Suprapubic skin (tissue), 4 donors: ENCODE measurements at places on chromosomes 3 and 15.
A peak's percentile ranks its signal among the peaks of the same experiment; 100 is the strongest.

GRCh38 chr3:138877226-138877625 lies 42.5 kb upstream of the PIK3CB start:
- DNase-seq = no peak

- DNase-seq = no peak
Observed at GRCh38 chr3:20637729-20638128, 451.7 kb upstream of the SGO1 start.

DNA sequence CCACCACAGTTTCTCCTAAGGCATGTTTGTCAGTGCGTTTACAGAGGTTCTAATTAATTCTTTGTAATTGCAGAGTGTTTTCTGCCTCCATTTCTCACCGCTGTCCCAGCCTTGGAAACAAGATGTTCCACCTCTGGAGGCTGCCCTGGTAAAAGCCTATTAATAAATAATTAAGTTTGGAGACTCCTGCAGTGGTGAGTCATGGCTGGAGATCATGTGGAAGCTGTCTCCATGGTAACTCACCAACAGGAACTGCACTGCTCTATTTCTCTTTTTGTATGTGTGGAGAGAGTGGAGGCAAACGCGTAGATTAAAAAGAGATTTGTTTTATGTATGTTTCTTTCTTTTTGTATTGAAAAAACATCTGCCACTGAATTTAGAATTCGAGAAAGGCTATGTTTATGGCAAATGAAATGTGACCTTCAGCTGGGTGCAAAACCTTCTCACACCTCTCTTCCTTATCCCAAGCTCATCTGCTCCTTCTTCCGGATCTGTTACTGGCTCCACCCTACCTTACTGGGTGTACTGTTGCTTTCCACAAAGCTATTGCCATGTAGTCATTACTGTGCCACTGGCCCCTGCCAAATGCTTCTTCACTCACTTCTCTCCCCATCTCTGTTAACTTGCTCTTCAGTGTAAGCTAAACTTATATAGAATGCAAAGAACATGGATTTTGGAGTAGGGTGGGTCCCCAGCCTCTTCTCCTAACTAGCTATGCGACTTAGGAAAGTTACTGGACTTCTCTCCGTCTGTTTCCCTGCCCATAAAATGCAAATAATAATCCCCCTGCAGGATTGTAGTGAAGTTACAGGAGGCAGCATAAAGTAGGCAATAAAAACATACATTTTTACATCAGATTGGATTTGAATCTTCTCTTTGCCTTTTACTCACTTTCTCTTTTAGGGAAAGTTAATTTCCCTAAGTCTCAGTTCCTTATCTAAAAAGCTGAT lies 778.5 kb downstream of the NTRK3 start:
- no peak for DNase-seq

DNA sequence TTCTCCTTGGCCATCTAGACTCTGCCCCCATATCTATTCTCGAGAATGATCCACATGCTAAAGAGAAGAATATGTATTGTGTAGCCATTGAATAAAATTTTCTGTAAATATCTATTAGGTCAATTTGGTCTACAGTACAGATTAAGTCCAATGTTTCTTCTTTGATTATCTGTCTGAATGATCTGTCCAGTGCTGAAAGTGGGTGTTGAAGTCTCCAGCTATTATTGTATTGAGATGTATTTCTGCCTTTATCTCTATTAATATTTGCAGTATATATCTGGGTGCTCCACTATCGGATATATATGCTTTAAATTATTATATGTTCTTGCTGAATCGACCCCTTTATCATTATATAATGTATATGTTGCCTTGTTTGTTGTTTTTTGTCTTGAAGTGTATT lies 384.9 kb upstream of the ROBO1 start:
- no peak for DNase-seq

GRCh38 chr15:38828031-38828532 lies 263.5 kb upstream of the RASGRP1 start:
- no peak for DNase-seq

GRCh38 chr15:20272422-20273184 lies 269.0 kb downstream of the GOLGA6L6 start:
- no peak for DNase-seq

DNA sequence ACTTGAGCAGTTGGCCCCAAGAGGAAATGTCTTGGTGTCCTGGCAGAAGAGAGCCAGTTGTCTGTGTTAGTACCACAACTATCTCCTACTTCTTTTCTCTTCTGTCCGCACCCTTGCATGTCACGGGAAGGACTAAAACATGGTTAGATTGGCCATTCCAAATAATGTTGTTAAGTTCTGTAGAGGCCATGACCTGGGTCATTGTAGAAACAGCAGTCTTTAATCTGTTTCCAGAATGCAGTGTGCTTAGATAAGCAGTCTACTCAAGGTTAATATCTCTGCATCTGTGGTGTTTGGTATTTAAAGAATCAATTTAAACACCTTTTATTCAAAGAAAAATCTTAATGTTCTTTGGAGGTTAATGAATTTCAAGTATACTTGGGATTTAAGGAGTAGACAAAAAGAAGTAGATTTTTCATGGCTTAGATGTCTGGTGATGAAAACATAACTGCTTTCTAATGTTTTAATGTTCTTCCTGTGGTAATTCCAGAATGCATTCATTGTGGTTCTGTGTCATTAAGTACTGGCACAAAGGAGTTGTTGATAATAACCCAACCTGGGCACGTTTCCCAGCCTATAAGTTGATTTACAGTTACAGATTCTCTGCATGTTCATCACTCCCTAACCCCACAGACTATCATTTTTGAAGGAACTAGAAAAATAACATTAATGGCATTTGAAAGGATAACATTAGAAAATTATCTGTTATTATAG lies 58.9 kb downstream of the TMEM108 start:
- no peak for DNase-seq

DNA sequence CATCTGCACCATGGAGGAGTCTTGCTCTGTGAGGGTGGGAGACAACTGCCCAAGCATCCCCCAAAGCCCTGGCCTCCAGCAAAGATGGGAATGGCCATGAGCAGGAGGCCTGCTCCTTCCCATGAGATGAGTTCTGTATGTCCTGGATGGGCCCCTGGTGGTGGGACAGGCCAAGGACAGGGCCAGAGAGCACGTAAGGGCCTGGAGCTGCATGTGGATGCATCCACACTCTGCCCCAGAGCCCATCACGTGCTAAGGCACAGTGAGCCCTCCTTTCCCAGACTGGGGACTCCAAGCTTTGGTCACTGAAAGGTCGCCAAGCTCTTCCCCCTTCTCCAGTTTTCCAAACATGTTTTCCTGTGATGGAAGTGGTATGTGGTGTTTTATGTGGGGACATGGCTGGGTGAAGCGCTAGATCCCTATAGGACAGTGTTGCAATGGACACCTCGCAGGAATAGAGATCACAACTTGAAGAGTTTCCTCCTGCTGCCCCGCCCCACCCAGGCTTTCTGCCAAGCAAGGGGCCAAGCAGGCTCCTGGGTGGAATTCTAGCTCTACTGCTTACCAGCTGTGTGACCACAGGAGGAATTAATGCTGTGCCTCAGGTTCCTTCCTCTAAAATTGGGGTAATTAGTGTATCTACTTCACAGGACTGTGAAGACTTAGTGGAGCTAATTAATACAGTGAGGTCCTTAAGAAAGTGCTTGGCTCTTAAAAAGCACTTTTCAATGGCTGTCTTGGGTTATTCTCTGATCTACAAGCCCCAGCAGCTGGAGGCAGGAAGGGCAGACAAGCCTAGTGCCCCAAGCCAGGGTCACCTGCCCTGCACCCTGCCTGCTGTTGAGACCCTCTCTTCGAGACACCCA lies 106.4 kb upstream of the RPL32 start:
- no peak for DNase-seq

DNA sequence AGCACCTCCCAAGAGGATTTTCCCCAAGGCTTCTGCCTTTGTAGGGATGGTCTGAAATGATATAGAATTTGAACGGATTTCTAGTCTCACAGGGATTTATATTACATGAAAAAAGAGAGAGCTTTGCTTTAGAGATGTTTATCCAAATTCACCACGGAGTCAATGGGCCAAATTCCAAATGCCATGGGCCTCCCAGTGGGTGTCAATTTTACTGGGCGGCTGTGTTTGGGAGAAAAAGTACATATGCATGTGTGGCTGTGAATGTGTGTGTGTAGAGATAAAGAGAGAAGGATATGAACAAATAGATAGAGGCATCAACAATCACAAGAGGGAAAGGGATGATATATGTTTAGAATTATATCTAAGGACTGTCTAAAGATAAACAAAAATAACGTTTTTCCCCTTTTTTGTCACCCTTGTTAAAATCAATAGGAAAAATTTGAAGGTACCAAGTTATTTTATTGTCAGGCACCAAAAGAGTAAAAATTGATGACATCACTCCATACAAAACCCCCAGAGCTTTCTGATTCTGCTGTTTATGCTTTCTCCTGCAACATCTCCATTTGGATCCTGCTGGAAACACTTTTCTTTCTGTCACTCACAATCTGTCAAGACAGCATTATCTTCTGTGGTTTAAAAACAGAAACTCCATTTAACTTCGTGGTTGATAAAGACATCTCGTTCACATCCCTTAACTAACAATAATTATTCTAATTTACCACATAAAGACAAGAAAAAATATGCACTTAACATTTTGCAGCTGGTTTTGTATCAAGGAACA lies 160.7 kb downstream of the FHIT start:
- no peak for DNase-seq

GRCh38 chr3:17143893-17144664 lies 259.3 kb downstream of the PLCL2 start:
- DNase-seq = no peak

DNA sequence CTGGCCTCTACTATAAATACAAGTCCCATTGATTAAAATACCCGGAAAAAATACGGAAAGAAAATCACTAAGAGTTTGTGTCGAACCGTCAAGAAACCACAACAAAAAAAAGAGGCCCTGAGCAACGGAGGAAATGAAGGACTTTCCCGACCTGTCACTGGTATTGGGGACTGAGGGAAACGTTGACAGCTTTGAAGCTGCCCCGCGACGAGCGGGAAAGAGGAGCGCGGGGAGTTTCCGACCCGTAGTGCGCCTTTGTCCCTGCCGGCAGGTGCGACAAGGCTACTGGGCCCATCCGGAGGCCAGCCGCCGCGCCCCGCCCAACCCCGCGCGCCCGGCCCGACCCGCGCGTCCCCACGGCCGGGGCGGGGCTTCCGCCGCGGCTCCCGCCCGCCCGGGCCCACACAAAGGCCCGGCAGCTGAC lies 416 bp downstream of the PBRM1 start:
- peak; percentile 85 for DNase-seq

DNA sequence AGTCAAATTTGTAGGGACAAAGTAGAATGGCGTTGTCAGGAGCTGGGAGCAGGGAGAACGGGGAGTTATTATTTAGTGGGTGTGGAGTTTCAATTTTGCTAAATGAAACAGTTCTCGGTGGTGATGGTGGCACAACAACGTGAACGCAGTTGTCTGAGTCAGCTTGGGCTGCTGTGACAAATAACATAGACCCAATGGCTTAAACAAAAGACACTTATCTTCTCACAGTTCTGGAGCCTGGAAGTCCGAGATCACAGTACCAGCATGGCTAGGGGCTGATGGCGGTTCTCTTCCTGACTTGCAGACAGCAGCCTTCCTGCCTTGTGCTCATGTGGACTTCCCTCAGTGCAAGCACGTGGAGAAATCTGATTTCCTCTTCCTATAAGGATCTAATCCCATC lies 90.2 kb downstream of the CHSY1 start:
- no peak for DNase-seq

- DNase-seq = no peak
Observed at GRCh38 chr3:143410259-143410658, 290.7 kb downstream of the CHST2 start.

DNA sequence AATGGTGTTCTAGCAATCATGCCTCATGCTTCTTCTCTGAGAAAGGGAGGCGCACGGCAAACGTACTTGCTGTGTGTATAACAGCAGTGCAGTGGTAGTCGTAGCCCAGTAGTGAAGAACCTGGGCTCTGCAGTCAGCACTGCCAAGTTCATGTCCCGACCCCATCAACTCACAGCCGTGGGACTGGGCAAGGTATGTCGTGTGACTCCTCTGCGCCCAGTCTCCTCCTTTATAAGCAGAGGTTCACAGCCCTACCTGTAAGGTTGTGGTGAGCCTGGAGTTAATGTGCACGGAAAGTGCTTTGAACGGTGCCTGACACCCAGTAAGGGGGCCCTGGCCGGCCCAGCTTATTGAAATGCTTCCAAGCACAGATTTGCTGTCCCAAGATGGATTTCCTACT lies 26.6 kb downstream of the EHD4 start:
- DNase-seq = peak; percentile 37

DNA sequence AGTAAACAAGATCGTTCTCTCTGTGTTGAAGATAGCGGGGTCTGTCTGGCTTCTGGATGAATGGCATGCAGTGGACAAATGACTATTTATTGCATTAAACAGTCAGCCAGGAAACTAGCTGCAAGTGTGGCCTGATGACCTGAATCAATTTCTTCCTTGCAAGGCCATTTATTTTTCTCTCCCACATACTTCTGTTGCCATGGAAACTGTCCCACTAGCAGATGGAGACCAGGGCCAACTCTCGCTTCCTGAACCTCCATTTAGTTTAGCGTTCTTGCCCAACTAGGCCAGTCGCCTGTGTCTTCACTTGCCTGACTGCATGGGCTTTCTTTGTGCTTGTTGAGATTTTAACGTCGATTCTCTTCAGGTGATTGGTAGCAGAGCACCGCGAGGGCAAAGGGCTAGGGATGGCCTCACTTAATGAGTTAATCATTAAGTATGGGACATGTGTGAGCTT lies 27.6 kb downstream of the LMCD1 start:
- no peak for DNase-seq

DNA sequence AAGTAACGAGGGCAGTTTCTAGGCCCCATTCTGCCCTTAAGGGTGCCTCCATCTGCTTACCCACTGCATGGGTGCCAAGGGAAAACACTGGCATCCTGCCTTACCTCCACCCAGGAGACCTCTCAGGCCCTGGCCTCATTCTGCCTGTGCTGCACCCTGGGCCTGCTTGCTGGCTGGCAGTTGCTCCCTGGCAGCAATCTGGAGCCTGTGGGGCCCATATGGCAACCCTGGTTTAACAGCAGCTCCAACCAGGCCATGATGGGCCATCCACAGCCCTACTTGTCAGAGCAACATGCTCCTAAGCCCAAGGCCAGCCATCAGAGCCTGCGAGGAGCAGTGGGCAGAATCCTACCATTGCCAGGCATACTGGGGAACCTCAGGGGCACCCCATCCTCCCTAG lies 3.7 kb downstream of the C3orf18 start:
- no peak for DNase-seq

DNA sequence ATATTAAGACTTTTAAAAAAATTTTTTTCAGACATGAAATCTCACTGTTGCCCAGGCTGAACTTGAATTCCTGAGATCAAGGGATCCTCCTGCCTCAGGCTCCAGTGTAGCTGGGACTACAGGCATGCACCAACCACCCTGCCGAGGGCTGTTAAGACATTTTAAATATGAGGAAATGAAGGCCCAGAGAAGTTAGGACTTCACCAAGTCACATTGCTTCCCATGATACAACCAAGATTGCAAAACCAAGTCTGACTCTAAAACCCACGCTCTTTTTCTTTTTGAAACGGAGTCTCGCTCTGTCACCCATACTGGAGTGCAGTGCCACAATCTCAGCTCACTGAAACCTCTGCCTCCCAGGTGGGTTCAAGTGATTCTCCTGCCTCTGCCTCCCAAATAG lies 28.0 kb downstream of the PTPN9 start:
- DNase-seq = no peak
